ENCODE measurements at places on chromosomes 1 and 21. TPM values are rescaled to one million over a fixed set of nuclear protein-coding genes. Genes with fewer than 3 reads are reported as not detected.
A peak's percentile ranks its signal among the peaks of the same experiment; 100 is the strongest.

PGLYRP4 gene
- total RNA-seq = not detected

CYP4Z1 gene
- not detected for total RNA-seq

C1orf185 gene
- not detected for total RNA-seq

MTHFR gene
- total RNA-seq = 14.3 TPM

OLFML2B gene
- total RNA-seq = 1.3 TPM

GRCh38 chr1:109199710-109200109 lies 14.0 kb upstream of the SARS1 start:
- H3K4me1 ChIP-seq = peaks cover 5% of the 10 kb centered on the region
- no peak overlapping the region for H3K27ac ChIP-seq
- no peaks in the 10 kb centered on the region for H3K27me3 ChIP-seq
- H3K4me3 ChIP-seq = no peak overlapping the region
- DNase-seq = no peak

DNA sequence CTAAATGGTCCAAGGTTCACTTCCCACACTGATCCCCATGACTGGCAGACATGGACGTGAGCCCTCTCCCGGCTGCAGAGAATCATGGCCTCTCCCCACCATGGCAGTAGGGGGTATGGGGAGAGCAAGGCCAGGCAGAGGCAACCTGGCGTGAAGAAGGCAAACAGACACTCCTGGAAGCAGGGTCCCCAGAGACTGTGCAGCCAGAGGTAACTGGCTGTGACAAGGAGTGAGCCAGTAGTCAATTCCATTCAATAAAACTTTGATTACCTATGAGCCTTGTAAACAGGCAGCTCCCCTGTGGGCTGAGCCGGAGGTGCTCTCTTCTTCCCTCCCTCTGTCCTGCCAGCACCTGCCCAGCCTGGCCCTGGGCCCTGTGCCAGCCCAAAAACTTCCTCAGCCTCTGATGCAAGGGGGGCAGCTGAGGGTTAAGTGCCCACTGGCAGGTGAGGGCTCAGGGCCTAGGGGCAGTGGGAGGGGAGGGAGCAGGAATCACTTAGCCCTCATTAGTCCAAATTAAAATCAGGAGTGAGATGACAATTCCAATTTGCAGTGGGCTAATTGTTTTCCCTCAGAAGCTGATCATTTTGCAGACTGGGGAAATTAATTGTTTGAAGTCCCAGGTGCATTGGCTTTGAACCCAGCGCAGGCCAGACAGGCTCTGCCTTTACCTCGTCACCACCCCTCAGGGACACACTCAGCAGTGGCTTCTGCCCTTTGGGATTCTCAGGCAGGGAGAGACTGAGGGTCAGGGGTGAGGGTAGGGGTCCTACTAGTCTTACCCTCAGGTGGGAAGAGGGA lies 35.6 kb downstream of the LRRN2 start:
- H3K36me3 ChIP-seq = no peaks in the 10 kb centered on the region
- no peak for DNase-seq
- H3K4me3 ChIP-seq = no peak overlapping the region
- no peak overlapping the region for H3K27ac ChIP-seq

DNA sequence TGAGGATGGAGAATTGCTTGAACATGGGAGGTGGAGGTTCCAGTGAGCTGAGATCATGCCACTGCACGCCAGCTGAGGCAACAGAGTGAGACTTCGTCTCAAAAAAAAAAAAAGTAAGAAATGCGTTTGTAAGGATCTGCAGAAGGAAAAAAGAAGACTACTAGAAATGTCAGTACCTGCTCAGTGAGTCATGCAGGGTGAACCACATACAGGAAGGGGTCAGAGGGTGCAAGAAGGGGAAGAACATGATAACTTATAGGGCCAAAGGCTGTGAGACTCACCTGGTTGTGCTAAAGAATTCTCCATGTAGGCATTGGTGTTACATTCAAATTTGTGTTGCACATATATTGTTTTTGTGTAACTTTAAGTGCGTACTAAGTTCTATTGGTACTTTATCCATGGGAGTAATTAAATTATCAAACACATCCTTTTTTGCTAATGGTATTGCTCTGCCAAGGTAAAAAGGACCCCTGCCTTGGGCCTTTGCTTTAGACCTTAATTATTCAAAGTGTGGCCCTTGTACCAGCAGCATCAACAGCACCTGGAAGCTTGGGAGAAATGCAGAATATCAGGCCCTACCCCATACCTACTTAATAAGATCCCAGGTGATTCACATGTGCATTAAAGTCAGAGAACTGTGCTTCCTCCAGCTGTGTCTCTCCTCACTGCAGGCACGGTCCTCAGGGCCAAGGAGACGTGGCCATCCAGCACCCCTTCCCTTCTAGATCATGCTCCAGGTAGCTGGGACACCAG lies 96.4 kb upstream of the PPP2R5A start:
- no peak overlapping the region for H3K4me3 ChIP-seq
- no peaks in the 10 kb centered on the region for H3K36me3 ChIP-seq
- H3K27me3 ChIP-seq = no peaks in the 10 kb centered on the region
- no peak for DNase-seq
- H3K4me1 ChIP-seq = no peaks in the 10 kb centered on the region
- H3K27ac ChIP-seq = no peak overlapping the region

DNA sequence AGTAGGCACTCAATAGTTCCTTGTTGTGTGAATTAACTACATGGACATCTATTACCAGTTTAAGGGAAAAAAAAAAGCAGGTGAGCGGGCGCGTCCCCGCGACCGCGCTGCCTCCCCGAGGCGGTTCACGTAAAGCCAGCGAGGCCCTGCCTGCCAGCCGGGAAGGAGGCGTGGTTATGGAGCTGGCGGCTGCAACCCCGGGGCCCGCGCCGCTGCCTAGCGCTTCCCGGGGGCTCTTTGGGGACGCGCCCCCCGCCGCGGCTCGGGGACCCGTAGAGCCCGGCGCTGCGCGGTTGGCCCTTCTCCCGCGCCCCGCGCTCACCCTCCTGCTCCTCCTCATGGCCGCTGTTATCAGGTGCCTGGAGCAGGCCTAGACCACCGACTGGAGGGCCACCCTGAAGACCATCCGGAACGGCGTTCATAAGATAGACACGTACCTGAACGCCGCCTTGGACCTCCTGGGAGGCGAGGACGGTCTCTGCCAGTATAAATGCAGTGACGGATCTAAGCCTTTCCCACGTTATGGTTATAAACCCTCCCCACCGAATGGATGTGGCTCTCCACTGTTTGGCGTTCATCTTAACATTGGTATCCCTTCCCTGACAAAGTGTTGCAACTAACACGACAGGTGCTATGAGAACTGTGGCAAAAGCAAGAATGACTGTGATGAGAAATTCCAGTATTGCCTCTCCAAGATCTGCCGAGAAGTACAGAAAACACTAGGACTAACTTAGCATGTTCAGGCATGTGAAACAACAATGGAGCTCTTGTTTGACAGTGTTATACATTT lies 2.6 kb upstream of the CC2D1B start:
- peaks cover 3% of the 10 kb centered on the region for H3K36me3 ChIP-seq
- no peaks in the 10 kb centered on the region for H3K27me3 ChIP-seq
- H3K4me3 ChIP-seq = peak overlapping the region; percentile 58
- H3K27ac ChIP-seq = no peak overlapping the region

DNA sequence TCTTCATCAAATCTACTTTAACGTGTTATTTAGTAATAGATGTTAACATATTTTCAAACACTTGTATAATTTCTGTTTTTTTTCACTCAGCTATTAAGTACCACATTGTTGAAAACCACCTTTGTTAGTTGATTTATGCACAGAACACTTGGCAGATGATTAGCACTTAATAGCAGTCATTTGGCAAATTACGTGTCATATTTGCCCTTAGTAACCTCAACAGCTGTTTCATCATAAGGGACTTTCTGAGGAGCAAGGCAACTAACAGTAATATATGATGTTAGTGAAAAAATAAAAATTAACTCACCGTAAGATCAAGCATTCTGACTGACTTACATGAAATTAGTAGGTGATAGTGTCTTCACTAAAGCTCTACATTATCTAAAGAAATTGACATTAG lies 186.4 kb downstream of the HMCN1 start:
- no peak for DNase-seq
- H3K4me1 ChIP-seq = no peaks in the 10 kb centered on the region
- no peak overlapping the region for H3K4me3 ChIP-seq

DNA sequence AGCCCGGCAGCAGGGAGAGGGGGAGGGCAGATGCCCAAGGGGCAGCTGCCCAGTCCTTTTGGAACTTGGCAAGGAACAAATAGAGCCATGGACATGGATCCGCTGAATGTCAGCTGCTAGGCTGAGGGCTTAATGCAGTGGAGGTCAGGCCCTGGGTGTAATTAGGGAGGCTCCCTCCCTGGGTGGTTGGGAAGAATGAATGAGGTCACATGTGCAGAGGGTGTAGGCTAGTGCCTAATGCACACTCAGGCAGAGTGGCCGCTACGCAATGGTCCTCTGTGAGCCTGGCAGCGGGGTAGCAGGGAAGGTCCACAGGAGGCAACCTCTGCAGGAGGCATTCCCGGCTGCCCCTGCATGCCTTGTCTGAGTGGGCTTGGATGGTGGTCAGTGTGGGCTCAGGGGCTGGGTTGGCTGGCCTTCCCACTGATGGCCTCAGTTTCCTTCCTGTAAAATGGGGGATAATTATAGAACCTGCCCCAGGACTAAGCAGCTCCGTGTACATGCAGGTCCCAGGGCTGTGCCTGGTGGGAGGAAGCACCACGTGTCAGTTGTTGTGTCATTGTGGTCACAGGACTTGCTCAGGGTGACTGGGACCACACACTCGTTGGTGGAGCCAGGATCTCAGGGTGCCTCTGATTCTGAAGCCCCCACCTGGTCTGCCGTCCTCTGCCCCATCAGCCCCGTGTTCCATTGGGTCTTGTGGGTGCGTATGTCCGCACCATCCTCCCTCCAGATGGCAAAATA lies 81.6 kb upstream of the ACTL8 start:
- no peak overlapping the region for H3K27ac ChIP-seq
- no peak overlapping the region for H3K4me3 ChIP-seq
- no peaks in the 10 kb centered on the region for H3K36me3 ChIP-seq

- DNase-seq = peak; percentile 91
- H3K27ac ChIP-seq = no peak overlapping the region
- peak overlapping the region; percentile 26 for H3K4me3 ChIP-seq
- peaks cover 7% of the 10 kb centered on the region for H3K4me1 ChIP-seq
- no peaks in the 10 kb centered on the region for H3K36me3 ChIP-seq
Observed at GRCh38 chr1:175887981-175888428, 144.6 kb upstream of the TNR start.

GRCh38 chr1:61287014-61287413 lies 204.7 kb downstream of the NFIA start:
- peaks cover 43% of the 10 kb centered on the region for H3K4me1 ChIP-seq
- H3K27me3 ChIP-seq = no peaks in the 10 kb centered on the region
- H3K27ac ChIP-seq = no peak overlapping the region
- H3K36me3 ChIP-seq = no peaks in the 10 kb centered on the region
- H3K4me3 ChIP-seq = no peak overlapping the region

DNA sequence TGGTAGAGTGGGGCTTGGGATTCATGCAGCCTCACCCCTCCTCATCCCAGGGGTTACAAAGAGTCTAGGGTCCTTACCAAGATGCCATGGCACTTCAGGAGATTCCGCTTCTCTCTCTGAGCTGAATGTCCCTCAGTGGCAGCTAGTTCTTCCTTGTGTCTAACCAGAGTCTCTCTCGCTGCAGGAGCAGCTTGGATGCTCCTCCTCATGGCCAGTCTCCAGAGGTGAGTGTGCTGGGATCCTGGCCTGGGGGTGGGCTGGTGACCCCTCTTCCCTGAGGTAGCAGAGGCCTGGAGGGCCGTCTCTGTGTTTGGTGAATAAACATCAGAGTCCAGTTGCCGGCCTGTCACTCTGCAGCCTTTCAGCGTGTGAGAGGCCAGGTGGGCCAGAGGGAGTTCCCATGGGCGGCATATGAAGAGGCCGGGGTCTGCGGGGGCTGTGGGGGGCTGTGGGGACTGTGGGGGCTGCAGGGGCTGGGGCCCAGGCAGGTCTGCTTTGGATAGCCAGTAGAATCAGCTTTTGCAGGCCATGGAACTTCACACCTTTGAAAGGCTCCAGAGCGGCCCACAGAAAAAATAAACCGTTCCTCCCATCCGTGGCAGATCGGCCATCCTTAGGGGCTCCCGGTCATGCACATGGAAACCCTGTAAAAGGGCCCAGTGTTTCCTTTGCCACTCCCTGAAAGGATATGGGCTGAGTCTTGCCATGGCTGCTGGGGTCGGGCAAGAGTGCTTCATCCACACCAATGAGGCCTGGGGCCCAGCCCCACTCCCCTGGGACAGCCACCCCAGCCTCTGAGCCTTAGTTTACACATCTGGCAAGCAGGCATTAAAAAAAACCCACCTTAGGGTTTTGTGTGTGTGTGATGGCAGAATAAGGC lies 256.4 kb downstream of the FOXD2 start:
- no peak overlapping the region for H3K27ac ChIP-seq
- no peak for DNase-seq
- no peaks in the 10 kb centered on the region for H3K36me3 ChIP-seq
- H3K4me1 ChIP-seq = peaks cover 56% of the 10 kb centered on the region
- H3K4me3 ChIP-seq = no peak overlapping the region

DNA sequence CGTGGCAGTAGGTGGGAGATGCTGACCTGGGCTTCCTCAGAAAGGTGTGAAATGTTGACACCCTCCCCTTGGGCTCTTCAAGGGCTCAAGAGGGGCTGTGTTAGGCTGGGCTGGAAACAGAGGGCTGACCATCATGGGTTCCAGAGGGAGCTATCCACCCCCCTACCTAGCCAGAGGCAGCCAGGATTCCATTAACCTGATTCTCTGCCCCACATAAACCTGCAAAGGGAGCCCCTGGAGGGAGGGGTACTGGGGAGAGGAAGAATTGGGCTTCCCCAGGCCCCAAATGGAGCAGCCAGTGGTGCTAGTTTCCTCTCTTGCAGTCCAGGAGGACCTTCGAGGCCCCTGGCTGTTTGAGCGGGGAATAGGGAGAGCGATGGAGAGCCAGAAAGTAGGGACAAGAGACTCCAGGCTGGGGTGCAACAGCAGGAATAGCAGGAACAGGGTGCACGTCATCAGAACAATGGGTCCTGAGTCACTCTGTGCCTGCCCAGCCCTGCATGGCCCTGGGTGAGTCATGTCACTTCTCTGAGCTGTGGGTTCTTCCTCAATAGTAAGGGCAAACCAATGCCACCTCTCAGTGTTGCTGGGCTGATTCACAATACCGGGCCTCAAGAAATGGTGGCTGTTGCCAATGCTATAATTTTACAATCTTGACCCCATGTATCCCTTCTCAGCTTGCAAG lies 121.2 kb downstream of the EPHB2 start:
- H3K27me3 ChIP-seq = no peaks in the 10 kb centered on the region
- no peaks in the 10 kb centered on the region for H3K36me3 ChIP-seq
- no peak overlapping the region for H3K27ac ChIP-seq
- no peak for DNase-seq
- no peak overlapping the region for H3K4me3 ChIP-seq

- H3K4me3 ChIP-seq = no peak overlapping the region
- H3K36me3 ChIP-seq = no peaks in the 10 kb centered on the region
- no peak overlapping the region for H3K27ac ChIP-seq
- no peaks in the 10 kb centered on the region for H3K27me3 ChIP-seq
- H3K4me1 ChIP-seq = no peaks in the 10 kb centered on the region
- DNase-seq = no peak
Observed at GRCh38 chr1:94362466-94363058, 55.6 kb upstream of the ABCD3 start.

- H3K4me1 ChIP-seq = no peaks in the 10 kb centered on the region
- no peak overlapping the region for H3K27ac ChIP-seq
- H3K4me3 ChIP-seq = no peak overlapping the region
Observed at GRCh38 chr1:8077120-8077573, 51.0 kb upstream of the ERRFI1 start.

All from neural progenitor cell (in vitro differentiated cells).